ENCODE measurements at places on chromosomes 5 and 9. TPM values are rescaled to one million over a fixed set of nuclear protein-coding genes. Genes with fewer than 3 reads are reported as not detected.

GRCh38 chr9:137216188-137216965 is 5.7 kb downstream of the RNF208 start:
- DNase-seq = no peak

DNA sequence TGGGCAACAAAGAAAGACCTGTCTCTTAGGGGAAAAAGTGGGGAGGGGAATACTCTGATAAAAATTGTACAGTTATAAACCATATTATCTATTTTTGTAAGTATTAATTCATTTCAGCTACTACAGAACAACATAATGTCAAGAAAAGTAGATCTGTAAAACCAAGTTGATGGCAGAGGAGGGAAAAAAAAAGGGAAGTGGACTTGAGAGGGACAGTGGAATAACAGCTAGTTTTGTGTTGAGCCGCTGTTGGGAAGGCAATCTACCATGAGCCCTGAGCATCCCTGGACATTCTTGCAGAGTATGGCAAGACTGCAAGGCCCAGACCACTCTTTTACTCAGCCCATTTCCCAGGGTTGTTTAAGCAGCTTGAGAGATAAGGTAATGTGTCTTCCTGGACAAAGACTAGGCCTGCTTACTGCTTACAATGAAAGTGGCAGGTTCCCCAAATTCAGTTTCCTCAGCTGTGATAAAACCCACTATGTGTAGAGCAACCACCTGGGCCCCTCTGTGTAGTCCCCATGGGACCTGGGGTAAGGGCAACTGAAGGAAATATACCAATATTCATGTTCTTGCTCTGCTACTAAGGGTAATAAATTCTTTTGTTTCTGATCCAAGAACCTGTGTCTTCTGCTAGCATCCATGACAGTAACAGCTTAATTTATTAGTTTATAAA is 25.0 kb downstream of the CEP120 start:
- DNase-seq = no peak

- no peak for DNase-seq
Measured at GRCh38 chr5:40273936-40274335, 405.8 kb upstream of the PTGER4 start.

- DNase-seq = no peak
Measured at GRCh38 chr9:29322240-29322639, 1749.0 kb upstream of the C9orf72 start.

DNA sequence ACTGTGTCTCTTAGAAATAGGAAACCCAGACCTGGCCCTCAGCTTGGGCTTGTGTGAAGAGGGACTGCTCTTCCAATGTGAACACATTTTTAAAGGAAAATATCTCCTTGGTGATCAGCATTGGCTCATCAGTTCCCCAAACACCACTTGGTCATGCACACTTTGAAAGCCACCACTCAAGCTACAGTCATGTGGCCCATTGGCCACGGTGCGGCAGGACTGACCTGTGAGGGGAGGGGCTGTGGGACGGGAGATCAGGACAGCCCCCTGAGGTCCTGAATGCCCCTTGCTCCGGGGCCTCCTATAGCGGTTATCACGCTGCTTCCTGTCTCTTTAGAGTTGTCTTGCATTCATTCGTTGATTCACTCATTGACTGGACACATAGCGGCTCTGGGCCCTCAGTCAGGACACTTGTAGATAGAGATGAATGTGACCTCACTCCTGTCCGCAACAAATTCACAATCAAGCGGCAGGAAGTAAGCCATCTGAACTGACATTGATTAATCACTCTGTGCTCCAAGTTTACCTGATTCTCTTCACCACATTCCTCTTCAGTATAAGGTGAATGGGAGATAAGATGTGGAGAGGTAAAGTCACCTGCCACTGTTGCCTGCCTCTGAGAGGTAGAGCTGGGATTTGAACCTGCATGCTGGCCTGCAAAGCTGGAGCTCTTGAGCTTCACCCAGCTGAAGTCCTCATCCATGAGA is 73.1 kb downstream of the COL15A1 start:
- DNase-seq = no peak

TIGD6 gene
- polyA plus RNA-seq = 2.5 TPM

DNA sequence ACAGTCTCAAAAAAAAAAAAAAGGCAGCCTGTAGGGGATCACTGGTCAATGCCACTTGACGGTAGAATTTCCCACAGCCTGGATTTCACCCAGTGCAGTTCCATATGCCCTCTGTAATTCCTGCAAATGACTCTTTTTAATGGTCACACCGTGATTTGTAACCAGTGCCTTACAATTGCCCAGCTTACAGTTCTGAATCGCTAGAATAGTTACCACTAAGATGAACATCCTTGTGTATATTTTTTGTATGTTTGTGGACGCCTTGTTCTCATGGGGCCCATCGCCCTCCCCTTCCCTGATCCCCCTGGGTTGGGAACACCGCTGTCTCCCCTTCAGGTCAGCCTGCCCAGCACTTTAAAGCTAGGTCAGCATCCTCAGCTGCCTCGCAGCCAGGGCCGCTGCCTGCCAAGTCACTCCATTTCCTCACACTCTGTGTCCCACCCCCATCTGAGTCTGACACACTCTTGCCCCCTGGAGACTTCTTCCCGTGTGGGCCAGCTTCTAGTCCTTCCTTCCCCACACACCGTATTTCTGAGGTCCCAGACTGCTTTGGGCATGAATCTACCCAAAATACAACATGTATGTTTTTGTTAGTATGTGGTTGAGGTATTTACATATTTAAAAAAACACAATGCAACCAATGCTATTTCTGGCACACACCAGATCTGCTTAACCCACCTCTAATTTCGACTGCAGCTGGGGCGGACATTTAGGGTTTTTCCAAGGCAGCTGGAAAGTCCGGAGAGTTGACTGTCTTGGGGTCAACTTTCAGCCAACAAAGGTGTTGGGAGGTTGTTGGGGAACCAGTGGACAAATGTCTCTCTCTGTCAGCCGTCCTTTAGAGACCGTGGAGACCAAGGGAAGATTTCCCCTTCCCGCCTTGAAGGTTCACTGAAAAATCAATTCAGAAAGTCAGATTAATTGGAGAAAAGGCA is 120.5 kb upstream of the NEK6 start:
- DNase-seq = no peak

GRCh38 chr9:38482918-38483592 is 58.8 kb upstream of the IGFBPL1 start:
- DNase-seq = no peak

SLC34A3 gene
- polyA plus RNA-seq = not detected

- DNase-seq = no peak
Measured at GRCh38 chr5:139740138-139740991, 55.2 kb upstream of the PSD2 start.

DNA sequence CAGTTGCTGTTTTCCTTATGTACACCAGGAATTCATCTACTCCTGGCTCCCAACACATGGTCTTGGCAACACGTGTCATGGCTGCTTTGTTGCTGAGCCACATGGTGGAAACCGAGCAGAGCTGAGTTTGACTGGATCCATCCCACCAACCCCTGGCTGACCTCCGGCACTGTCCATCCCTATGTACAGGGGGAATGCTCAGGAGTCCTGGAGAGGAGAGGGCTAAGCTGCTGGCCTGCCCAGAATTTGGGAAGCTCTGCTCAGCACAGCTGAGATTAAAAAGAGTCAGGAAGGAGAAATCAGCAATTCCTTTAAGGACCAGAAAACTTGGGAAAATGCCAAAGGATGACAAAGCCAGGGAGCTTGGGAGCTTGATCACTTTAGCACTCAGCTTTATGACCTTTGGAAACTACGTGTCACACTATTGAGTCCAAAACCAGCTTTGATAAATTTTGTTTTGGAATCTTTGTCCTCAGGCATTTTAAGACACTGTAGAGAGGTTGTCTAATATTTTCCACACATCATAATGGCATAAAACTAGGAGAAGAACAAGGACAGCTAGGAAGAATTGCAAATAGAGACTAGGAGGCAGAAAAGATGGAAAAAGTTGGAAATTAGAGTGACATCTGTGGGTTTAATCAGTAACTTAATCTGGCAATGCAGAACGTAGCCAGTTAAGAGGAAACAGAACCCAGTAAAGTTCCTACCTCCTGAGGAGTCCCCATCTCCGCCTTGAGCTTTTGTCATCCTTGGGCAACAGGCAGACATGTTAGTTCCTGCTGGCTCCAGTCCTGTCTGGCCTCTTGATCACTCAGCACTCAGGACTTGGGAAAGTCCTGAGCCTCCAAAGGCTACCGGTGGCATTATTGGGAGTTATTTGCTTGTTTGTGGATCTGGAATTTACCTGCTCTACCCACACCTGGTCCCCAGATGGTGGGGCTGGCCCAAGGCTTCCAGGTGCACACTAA is 62.5 kb upstream of the PLPP1 start:
- DNase-seq = no peak

DNA sequence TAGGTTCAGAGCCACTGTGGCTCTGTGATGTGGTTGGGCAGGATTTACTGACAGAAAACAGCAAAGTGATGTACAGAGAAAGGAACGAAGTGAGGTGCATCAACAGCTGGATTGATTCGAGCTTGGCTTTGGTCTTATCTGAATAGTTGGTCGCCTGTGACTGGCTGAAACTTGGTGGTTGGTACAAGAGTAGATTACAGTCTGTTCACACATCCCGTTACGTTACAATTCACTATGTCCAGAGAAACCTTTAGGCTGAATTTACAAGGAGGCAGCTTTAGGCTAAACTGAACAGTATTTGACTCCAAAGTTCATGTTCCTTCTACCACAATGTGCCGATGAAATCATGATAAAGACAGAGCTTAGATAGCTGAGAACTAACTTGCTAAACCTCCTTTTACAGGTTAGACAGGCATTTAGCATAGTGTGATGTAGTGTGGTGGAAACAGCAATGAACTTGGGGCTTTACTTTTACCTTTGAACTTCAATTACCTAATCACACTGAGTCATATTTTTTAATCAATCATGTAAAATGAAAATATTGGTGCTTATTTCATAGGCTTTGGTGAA is 210.2 kb upstream of the PUM3 start:
- DNase-seq = no peak

- DNase-seq = no peak
Measured at GRCh38 chr9:125929846-125930245, 182.7 kb downstream of the PBX3 start.

DNA sequence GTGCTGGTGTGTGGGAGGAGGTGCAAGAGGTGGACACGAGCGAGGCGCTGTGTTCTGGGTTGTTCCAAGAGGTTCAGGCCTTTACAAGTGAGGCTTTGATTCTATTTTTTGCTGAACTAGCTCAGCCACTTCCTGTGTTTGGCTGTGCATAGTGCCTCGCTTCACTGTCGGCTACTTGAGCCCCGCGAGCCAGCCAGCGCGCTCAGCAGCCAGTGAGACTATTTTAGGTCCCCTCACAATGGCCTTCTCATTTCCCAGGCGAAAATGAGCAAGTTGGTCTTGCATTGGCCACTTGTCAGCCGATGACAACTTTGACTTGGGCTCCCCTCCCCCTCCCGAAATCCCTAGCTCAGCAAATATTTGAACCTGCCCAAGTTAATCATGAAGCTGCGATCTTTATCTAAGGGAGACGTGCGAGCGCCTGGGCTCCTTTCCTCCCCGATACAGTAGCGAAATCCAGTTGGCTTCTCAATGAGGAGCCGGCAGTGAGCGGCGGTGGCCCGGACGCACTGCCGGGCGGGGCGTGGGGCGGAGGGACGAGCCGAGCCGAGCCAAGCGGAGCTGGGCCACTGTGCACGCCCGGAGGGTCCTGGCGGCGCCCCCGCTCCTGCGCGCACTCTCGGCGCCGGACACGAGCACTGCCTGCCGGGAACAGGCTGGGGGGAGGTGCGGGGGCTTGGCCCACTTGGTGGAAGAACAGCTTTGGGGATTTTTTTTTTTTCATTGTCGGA is 72.6 kb downstream of the PIK3R1 start:
- DNase-seq = peak; percentile 41

NR6A1 gene
- polyA plus RNA-seq = 0.28 TPM

DNA sequence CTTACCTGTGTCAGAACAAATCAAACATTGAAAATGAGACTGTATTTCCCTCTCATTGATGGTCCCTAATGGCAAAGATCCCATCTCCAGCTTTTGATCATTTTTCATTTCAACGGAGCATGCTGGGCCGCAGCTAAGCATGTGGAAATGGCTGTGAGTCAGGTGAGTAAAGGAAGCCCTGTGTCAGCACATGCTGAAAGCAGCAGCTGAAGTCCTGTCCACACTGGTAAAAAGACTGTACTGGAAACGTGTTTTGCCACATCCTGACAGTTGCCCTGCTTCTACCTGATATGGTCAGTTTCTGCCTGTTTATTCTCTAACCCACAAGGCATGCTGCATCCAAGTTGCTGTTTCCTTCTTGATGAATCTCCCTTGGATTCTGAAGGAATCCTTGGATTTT is 330.1 kb downstream of the EFNA5 start:
- DNase-seq = no peak

- no peak for DNase-seq
Measured at GRCh38 chr5:147918101-147918685, 11.9 kb upstream of the C5orf46 start.

DNA sequence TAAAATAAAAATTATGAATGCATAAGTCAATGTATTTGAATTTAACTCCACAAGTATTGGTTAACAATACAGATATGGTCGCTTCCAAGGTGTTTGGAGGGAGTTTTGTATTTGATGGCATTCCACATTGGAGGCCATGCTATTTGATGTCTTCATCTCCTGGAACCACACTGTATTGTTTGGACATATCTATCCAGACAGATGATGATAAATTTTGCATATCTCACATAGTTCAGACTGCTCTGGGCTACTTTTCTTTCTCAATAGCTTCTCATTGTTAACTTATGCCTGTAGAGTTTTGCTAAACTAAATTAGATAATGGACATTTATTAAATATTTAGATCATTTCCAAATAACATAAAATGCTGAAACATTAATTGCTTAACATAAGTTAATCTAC is 58.0 kb downstream of the CDKN2A start:
- DNase-seq = no peak

DNA sequence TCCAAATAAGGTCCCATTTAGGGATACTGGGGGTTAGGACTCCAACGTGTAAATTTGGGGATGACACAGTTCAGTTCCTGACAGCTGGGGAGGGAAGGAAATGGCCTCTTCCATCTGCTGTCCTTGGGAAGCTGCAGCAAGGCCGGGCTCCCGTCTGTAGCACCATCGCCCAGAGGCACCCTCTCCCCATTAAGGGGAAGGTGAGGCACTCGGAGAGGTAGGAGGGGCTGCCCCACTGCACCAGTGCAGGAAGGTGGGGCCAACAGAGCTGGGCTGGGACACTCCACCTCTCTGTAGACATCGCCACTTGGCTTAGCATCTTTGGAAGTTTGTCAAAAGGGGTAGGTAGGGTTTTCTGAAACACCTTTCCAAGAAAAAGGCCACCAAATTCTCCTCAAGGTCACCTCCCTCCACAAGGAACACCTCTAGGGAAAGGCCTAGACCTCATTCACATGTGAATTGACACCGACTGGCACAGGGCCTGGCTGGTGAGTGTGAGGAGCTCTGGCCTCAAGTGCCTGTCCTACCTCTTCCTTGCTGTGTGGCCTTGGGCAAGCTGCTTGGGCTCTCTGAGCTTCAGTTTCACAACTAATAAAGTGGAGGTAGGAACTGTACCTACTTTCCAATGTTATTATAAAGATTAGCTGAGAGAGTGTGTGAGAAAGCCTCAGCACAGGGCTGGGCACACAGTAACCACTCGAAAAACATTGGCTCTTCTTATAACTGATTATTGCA is 75.0 kb upstream of the NEURL1B start:
- no peak for DNase-seq

TLR4 gene
- polyA plus RNA-seq = 174 TPM

Data from CD14-positive monocyte (primary cell).